ENCODE measurements at places on chromosomes 3 and 15.

DNA sequence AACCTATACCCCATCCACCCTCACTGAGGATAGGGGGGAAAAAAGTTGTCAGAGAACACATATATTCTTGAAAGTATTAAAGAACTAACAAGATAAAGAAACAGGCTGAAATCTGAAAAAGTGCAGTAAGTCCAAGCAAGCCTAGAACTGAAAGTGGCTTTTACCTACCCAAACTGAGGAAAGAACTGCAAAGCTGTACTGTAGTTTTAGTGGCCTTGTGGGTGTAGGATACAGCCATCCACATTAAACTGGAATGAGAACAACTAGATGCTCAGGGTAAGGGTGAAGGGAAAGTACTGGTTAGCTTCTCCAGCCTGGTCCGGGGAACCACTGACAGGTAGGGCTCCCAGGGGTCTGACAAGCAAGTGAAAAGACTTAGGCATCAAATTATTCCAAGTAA lies 10.1 kb downstream of the UBP1 start:
- no peak for DNase-seq

DNA sequence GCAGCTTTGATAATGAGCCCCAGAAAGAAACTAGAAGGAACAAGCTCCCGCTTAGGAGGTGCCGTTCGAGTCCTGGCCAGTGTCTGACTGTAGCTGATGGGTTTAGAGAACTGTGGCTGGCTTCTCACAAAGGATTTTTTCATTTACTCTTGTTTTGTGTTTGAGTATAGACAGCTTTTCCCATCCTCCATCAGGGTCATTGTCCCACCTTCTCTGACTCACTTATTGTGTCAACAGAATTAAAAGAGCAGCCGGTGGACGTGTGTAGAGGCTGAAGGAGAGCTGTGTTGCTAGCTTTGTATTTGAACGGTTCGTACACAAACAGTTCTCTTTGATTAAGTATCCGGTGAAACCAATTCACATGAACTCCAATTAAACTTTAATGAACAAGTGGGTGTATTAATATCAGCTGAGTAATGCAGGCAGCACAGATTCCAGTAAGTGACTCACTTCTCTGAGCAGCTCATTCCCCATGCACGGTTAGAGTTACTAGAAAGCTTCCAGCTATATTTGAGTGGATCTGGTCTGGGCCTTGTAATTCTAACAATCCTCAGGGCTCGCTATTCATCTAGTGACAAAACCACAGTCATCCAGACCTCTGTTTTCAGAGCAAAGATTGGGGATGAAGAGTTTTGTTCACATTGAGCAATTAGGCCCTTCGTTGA lies 141.0 kb downstream of the LPP start:
- DNase-seq = peak; percentile 92

DNA sequence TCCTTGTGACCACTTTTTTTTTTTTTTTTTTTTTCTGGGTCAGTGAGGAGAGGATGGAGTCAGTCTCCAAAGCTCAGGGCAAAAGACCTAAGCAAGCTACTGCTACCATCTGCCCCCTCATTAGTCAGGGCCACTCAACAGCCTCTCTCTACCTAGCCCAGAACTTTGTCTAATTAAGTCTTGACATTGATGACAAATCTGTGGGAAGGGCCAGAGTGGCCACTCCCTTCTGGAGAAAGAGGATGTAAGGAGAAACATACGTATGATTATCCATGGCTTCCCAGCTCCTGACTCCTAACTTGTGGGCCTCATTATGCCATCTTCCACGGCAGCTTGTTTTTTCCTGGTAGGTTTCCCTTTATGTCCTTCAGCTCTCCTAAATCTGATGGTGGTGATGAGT lies 37.9 kb downstream of the NR1I2 start:
- no peak for DNase-seq

DNA sequence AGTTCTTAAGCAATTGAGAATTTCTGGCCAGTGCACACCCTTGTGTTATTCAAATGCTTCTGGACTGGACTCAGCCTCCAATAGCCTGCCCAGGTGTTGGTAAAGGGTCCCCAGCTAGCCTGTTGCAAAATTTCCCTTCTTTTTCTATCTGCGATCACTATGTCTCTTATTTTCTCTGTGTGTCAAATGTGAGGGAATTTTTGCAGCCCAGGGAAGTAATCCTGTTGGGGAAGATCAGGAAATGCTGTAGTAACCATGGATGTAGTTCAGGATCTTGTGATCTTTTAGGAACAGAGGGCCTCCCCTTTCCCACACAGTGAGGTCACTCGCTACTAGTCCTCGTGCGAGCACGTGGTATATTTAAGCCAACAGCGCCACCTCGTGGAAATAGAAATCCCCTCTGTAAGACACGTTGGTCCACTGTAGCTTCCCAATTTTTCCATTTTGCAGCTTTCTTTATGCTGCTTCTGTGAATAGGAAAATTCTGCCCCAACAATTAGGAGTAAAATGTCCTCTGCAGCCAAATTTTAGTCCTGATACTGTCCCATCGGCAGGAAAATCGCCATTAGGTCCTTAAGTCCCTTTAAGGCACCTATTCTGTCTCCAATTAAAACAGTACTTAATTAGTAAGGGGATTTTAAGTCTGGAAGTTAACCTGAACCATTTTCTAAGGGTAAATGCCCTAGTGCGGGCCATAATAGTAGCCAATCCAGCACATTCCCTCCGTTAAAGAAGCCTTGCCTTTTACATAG lies 4.0 kb upstream of the SMCO1 start:
- peak; percentile 89 for DNase-seq

GRCh38 chr3:53104762-53105161 lies 25.5 kb downstream of the RFT1 start:
- no peak for DNase-seq

DNA sequence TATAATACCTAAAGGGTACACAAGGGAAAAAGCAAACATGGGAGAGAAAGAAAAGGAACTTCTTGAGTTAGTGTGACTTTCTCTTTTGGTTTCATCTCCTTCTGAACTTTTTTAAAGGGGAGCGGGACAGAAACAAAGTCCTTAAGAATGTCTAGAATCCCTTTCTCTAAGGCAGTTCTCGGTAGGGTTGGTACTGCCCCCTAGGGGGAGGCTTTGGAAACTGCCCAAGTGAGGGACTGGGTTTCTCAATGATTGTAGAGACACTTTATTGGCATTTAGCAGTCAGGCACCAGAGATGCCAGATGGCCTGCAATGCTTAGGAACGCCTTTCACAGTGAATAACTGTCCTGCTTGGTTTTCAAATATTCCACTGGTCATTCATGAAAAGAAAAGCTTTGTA lies 172.7 kb downstream of the WDR72 start:
- DNase-seq = peak; percentile 34

DNA sequence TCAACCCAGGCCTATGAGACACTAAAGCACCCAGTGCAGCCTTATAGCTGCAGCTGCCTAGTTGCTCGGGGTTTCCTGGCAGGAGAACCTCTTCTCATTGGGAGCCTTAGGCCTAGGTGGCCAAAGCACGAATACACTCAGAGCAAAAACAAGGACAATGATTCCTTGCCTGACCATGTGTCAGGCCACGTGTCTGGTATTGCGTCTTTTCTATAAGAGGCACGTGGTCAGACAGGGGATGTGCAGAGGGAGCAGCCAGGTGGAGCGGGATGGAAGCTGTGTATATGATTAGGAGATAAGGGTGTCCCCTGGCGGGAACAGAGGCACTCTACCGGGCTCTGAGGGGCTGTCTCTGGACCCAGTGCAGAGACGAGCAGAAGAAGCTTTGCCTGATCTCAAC lies 26.4 kb downstream of the SLC22A14 start:
- no peak for DNase-seq

DNA sequence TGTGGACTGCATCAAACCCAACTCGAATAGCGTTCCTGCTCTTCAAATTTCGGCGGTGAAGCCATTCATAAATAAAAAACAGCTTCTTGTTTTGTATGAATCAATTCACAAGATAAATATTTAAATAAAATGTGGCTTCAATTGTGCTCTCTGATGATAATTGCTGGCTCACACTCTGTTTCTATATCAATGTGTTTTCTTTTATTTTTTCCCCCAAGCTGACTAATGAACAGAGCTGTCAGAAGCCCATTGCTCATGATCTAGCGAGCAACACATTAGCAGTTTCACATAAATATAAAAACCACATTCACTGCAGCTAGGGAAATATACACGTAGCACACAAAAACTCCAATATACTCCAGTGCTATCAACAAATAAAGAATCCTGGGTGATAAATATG lies 45.0 kb upstream of the FOXP1 start:
- DNase-seq = no peak

DNA sequence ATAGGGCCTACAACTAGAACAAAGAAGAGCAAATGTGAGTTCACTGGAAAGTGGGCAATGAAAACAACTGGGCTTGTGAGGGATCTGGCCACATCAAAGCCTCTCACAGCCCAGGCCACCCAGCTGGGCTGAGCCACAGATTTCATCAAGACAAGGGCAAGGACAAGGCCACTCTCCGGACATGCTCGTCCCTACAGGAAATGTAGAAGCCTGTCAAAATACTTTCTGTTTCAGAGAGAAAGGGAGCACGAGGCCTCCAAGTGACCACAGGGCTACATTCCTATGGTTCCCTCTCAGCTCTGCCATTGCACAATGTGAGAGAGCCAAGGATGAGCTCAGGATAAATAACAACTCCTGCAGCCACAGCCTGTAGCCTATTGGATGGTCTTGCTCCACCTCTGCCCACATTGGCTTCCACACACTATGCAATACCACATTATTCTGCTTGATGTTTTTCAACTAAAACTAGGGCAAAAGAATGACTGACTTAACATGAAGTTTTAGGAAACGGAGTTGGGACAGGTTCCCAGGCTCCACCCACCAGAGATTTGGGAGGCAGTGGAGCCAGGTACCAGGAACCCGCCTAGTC lies 12.1 kb downstream of the TBC1D2B start:
- DNase-seq = peak; percentile 22

DNA sequence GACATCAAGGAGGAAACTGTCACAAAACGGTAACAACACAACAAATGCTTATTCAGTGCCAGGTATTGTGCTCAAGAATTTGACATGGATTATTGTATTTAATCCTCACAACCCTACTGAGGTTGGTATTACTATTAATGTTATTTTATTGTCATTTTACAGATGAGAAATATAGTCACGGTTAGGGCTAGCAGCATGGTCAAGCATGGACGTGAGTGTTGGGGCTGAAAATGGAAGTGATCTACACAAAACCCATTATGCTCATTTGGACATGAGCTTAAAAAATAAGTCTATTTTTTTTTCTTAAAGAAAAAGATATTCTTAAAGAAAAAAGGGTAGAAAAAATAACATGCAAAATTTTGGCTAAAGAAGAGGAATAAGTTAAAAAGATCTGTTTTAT lies 141.3 kb upstream of the SOX2 start:
- no peak for DNase-seq

GRCh38 chr3:111802163-111802625 lies 56.9 kb upstream of the PHLDB2 start:
- DNase-seq = no peak

- no peak for DNase-seq
These were observed 31.9 kb downstream of the EHD4 start for GRCh38 chr15:41940441-41940857.

DNA sequence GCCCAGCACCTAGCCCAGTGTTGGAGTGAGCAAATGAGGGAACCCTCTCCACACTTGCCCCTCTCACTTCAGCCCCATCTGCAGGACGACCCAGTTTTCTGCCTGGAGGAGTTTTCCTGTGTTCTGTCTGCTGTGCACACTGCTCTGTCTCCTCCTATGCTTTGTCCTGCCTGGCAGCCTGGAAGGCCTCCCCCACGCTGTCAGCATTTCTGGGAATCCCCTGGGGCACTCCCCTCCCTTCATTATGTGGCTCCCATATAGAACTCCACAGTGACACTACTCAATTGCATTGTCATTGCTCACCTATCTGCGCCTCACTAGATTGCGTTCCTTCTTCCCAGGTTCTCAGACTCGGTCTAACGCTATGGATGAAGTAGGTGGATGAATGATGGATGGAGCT lies 13.9 kb downstream of the CLSTN2 start:
- DNase-seq = no peak

DNA sequence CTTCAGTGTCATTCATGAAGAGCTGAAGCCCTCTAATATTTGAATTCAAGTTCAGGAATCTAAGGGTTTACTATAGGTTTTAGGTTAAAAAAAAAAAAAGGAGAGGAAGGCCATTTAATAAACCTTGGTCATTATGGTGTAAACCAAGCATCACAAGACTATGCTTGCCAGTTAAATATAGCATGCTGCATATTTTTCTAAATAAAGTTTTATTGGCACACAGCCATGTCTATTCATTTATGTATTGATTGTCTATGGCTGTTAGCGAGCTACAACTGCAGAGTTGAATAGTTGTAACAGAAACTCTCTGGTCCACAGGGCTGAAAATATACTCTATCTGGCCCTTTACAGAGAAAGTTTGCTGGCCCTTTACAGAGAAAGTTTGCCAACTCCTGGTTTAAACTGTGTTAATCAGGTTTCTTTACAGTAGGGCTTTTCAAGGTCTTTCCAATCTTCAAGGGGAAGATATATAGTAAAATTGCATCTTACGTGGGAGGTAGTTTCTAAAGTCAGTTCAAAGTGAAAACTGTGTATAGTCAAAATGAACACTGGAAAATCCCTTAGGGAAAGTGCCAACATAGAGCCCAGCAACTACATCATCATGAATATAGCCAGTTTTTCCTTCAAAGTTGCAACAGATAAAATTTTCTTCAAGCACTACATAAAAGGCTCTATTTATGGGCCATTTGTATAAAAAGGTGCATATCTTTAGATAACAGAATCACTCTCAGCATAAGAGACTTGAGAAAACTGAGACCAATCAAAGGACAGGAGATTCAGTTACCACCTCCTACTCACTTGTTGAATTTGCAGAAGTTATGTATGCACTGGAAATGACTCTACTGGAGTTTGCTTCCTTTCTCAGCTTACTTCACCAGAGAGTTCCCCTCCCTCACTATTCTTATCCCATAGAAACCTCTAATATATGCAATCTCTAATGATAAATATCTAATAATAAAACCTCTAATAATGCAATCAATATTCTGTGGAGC lies 49.7 kb upstream of the FRMD4B start:
- DNase-seq = no peak

DNA sequence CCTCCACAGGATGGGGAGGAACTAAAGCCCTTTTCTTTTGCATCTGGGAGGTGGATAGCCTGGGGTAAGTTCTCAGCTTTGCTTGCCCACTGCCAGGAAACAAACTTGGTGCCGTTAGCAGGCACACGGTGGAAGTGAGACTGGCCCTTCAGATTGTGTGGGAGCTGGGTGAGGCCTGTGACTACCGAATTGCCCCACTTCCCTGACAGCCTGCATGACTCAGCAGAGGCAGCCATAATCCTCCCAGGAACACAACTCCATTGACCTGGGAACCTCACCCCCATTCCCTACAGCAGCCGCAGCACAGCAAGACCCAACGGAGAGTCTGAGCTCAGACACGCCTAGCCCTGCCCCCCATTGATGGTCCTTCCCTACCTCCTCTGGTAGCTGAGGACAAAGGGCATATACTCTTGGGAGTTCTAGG lies 282.6 kb downstream of the KLF13 start:
- no peak for DNase-seq

GRCh38 chr3:61015859-61016258 lies 235.4 kb downstream of the FHIT start:
- DNase-seq = no peak

- DNase-seq = no peak
These were observed 88.9 kb downstream of the SUCNR1 start for GRCh38 chr3:151962352-151962751.

- no peak for DNase-seq
These were observed 4.9 kb downstream of the ACAD11 start for GRCh38 chr3:132654721-132655120.
